ENCODE measurements at places on chromosomes 11 and 22.
A peak's percentile ranks its signal among the peaks of the same experiment; 100 is the strongest.

GRCh38 chr11:133965031-133965601, 8.3 kb upstream of the IGSF9B start:
- peak; percentile 6 for DNase-seq
- no peak overlapping the region for H3K4me3 ChIP-seq
- peaks cover 16% of the 10 kb centered on the region for H3K27me3 ChIP-seq
- no peaks in the 10 kb centered on the region for H3K36me3 ChIP-seq
- no peak overlapping the region for H3K27ac ChIP-seq
- no peaks in the 10 kb centered on the region for H3K4me1 ChIP-seq

GRCh38 chr11:60831501-60832079, 10.3 kb upstream of the CCDC86 start:
- H3K4me1 ChIP-seq = peaks cover 33% of the 10 kb centered on the region
- no peaks in the 10 kb centered on the region for H3K36me3 ChIP-seq
- peaks cover 15% of the 10 kb centered on the region for H3K27me3 ChIP-seq
- peak overlapping the region; percentile 62 for H3K27ac ChIP-seq
- H3K4me3 ChIP-seq = no peak overlapping the region

GRCh38 chr22:21947040-21948014, 5.3 kb downstream of the PPM1F start:
- peak; percentile 58 for DNase-seq
- peak overlapping the region; percentile 97 for H3K27ac ChIP-seq
- peak overlapping the region; percentile 70 for H3K4me3 ChIP-seq
- peaks cover 20% of the 10 kb centered on the region for H3K36me3 ChIP-seq

DNA sequence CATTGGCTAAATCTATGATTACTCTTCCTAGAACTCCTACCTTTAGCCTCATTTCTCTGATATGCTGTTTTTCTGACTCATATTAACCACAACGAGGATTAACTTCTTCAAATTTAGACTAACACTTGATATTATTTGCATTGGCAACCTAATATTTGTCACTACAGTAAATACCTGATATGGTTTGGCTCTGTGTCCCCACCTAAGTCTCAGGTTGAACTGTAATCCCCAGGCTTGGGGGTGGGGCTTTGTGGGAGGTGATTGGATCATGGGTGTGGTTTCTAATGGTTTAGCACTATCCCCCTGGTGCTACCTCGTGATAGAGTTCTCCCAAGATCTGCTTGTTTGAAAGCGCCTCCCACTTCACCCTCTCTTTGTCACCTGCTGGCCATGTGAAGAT, 17.1 kb upstream of the MED17 start:
- no peak overlapping the region for H3K4me3 ChIP-seq
- no peak overlapping the region for H3K27ac ChIP-seq
- no peaks in the 10 kb centered on the region for H3K36me3 ChIP-seq
- no peaks in the 10 kb centered on the region for H3K27me3 ChIP-seq
- no peaks in the 10 kb centered on the region for H3K4me1 ChIP-seq
- no peak for DNase-seq

- no peak overlapping the region for H3K27ac ChIP-seq
- H3K4me1 ChIP-seq = peaks cover 34% of the 10 kb centered on the region
- H3K27me3 ChIP-seq = no peaks in the 10 kb centered on the region
- H3K4me3 ChIP-seq = no peak overlapping the region
- no peaks in the 10 kb centered on the region for H3K36me3 ChIP-seq
These were observed 272.2 kb downstream of the TENM4 start for GRCh38 chr11:79168530-79169110.

- H3K27me3 ChIP-seq = no peaks in the 10 kb centered on the region
- peak overlapping the region; percentile 91 for H3K27ac ChIP-seq
- H3K36me3 ChIP-seq = no peaks in the 10 kb centered on the region
- H3K4me3 ChIP-seq = peak overlapping the region; percentile 81
These were observed 375.0 kb downstream of the NTM start for GRCh38 chr11:131745405-131745804.

GRCh38 chr11:96841792-96842191, 452.0 kb downstream of the JRKL start:
- H3K4me1 ChIP-seq = no peaks in the 10 kb centered on the region
- no peaks in the 10 kb centered on the region for H3K27me3 ChIP-seq
- no peaks in the 10 kb centered on the region for H3K36me3 ChIP-seq
- no peak overlapping the region for H3K27ac ChIP-seq

DNA sequence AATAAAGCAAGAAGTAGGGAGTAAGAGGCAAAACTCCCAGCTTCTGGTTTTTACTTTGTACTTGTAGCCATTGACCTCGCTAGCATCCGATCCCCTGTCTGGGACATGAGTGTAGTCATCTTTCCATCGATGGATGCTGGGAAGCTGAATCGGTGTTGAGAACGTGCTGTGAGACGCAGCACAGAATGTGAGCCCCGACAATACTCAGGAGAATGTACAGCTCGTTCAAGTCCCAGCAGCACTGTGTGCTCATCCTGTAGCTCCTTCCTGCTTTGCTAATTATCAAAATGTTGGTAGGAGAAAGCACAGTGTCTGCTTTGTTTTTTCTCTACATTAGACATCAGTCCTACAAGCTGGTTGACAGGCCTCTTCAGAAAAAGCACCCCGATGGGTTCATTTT, 56.6 kb downstream of the JAM3 start:
- H3K27me3 ChIP-seq = no peaks in the 10 kb centered on the region
- no peak for DNase-seq
- peak overlapping the region; percentile 79 for H3K27ac ChIP-seq
- H3K36me3 ChIP-seq = no peaks in the 10 kb centered on the region
- H3K4me3 ChIP-seq = peak overlapping the region; percentile 86

All from HFFc6 (cell line).